ENCODE measurements at places on chromosomes 11 and 22.

DNA sequence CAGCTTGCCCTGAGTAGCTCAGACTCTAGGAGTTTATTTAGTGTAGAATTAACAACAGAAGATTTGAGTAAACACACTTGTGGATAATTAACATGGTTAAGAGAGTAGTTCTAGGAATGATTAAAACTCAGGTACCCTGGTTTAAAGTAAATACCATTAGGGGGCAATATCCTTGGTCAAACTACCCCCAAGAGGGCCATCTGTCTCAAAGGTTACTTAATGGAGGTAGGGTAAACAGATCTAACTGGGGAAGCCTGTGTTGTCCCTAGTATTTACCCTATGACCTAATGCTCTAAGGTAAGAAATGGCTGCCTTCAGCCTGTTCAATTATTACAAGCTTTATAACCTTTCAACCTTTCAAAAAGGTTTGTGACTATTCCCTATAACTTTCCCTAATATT lies 10.6 kb upstream of the GLYATL1 start:
- DNase-seq: no peak

- DNase-seq: no peak
These were observed 20.4 kb upstream of the GNB1L start for GRCh38 chr22:19875061-19875530.

- DNase-seq: peak; percentile 34
These were observed 697 bp downstream of the RNF169 start for GRCh38 chr11:74749127-74749964.

DNA sequence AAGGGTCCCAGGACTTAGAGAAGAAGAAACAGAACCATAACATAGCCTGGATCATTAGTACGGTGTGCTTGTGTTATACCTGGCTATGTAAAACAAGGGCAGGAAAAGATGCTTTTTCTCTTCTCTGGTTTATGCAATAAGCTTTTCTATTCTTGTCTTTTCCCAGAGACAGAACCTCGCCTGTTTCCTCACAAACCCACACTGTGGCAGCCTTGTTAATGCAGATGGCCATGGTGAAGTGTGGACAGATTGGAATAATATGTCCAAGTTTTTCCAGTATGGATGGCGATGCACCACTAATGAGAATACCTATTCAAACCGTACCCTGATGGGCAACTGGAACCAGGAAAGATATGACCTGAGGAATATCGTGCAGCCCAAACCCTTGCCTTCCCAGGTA lies 2.9 kb downstream of the CFAP68 start:
- no peak for DNase-seq

- no peak for DNase-seq
These were observed 14.3 kb downstream of the PI4KA start for GRCh38 chr22:20844055-20845037.

GRCh38 chr11:102007567-102008437 lies 39.4 kb upstream of the CFAP300 start:
- peak; percentile 67 for DNase-seq

- DNase-seq: no peak
These were observed 8.0 kb downstream of the TIRAP start for GRCh38 chr11:126290887-126291286.

GRCh38 chr11:40393511-40393910 lies 1065.9 kb downstream of the LRRC4C start:
- no peak for DNase-seq

DNA sequence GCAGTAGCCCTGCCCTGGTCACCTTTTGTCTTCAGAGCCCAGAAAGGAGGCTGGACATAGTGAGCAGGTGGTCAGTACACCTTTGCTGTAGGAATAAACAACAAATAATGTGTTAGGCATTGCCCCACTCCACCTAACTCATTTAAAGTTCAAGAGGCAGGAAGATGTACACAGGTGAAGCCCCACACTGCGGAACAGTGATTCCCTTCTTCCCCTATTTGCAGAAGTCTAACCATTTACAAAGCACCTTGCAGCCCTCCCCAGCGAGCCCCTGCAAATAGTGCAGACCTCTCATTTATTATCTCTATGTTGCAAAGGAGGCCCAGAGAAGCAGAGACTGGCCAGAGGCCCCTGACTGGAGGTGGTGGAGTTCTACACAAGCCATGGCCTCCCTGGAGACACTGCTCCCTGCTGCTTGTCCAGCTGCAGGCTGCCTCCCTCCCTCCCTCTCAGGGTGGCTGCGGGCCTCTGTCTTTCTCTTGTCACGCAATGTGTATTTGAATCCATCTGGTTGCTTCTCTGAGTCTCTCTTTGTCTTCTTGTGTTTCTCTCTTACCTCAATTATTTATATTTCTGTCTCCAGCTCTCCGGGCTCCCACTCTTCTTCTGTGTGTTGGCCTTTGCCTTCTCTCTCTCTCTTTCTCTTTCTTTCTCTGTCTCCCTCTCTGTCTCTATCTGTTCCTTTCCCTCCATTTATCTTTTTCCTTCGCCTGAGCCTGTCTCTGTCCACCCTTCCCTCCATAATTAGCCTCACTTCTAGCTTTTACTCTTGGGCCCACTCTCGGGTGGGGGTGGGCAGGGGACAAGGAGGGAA lies 59.1 kb upstream of the PRDM11 start:
- DNase-seq: no peak

DNA sequence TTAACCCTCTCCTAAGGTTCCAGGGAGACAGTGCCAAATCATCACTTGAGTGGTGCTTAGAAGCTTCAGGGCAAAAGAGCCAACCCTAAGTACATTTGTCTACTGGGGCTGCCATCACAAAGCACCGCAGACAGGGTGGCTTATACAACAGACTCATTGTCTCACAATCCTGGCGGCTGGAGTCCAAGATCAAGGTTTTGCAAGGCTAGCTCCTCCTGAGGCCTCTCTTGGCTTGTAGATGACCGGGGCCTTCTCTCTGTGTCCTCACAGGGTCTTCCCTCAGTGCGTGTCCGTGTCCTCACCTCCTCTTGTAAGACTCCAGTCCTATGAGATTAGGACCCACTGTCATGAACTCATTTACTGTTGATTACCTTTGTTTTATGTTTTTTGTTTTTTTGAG lies 34.1 kb upstream of the CD81 start:
- no peak for DNase-seq

- DNase-seq: no peak
These were observed 165.0 kb upstream of the TRPC6 start for GRCh38 chr11:101748572-101749344.

DNA sequence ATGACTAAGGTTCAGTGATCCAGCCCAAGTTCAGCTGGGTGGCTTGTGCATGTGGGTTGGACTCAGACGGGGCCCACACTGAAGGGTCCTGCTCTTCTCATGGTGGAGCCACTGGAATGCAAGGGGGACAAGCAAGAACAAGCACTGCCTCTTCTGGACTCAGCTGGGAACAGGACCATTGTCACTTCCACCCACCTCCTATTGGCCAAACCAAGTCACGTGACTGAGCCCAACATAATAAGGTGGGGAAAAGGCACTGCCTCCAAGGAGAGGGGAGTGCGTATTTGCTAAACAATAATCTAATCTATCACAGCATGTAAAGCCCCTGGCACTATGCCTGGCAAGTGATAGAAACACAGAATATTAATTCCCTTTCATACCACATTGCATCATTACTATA lies 87.1 kb downstream of the CHST1 start:
- no peak for DNase-seq

- no peak for DNase-seq
These were observed 12.2 kb downstream of the CHRDL2 start for GRCh38 chr11:74719011-74719410.

DNA sequence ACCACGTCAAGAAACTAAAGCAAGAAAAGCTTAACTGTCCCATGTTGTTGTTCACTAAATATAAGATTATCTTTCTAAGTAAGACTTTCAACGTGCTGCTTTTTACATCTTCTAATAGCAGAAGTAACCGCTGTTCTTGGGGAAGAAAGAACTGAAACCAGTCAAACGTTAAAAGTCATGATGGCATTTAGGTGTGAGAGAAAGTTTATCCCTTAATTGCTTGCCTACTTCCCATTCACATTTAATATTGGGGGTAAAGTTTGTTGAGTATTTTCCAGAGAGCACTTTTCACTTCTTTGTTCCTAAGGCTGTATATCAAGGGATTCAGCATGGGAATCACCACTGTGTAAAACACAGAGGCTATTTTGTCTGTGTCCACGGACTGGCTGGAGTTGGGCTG lies 970 bp downstream of the OR5B21 start:
- no peak for DNase-seq

DNA sequence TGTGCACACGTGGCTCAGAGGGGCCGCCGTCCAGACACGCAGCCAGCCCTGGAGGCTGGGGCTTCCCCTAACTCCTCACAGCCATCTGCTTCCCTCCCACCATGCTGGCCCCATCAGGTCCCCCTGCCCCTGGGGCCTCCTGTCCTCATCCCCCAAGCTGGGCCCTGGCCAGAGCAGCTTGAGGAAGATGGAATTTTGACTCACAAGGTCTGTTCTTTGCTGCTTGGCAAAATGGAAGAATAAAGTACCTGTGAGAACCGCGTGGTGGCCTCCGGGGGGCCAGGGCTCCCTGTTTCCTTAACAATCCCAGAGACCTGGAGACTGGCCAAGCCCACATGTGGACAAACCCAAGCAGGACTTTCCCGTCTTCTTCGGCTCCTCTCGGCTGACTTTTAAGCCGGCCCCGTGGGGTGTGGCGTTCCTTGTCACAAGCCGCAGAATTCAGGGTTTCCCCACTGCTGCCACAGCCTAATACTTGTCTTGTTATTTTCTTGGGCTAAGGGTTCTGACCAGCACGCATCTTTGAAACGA lies 872.8 kb downstream of the BRD1 start:
- no peak for DNase-seq

DNA sequence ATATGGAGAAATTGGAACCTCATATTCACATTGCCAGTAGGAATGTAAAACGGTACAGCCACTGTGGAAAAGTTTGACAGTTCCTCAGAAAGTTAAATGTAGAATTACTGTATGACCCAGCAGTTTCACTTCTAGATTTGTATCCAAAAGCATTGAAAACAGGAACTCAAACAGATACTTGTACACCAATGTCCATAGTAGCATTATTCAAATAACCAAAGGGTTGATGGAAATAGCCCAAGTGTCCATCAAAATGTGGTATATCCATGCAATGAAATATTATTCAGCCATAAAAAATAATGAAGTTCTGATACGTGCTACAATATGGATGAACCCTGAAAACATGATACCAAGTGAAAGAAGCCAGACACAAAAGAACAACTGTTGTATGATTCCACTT lies 17.8 kb downstream of the PRRG4 start:
- no peak for DNase-seq

DNA sequence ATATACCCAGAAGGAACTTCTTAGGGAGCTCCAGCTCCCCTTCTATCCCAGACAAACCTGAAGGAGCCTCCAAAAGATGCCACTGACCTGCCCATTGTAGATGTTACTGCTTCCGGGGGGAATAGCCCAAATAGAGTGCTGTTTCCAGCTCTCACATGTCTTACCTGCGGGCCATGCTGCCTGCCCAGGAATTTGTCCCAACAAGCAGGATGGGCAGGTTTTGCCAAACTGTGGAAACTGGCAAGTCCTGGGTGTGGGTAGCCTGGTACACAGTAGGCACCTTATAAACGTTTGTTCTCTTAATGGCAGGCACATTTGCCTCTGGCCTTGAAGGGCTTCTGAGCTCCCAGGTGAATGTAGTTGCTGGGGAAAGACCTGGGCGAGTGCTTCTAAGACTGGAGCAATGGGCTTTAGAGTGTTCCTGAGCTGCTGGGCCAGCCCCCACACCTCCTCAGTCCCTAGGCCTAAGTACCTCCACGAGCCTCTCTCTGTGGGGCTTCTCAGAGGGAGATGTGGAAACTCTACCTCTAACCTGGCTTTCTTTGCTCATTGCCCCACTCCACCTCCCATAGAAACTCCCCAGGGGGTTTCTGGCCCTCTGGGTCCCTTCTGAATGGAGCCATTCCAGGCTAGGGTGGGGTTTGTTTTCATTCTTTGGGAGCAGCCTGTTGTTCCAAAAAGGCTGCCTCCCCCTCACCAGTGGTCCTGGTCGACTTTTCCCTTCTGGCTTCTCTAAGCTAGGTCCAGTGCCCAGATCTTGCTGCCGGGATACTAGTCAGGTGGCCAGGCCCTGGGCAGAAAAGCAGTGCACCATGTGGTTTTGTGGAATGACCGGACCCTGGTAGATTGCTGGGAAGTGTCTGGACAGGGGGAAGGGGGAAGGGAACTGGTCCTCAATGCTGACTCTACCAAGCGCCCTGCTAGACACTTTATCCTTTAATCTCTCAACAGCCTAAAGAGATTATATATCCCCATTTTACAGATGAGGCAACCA lies 37.2 kb downstream of the LIMK2 start:
- DNase-seq: no peak

DNA sequence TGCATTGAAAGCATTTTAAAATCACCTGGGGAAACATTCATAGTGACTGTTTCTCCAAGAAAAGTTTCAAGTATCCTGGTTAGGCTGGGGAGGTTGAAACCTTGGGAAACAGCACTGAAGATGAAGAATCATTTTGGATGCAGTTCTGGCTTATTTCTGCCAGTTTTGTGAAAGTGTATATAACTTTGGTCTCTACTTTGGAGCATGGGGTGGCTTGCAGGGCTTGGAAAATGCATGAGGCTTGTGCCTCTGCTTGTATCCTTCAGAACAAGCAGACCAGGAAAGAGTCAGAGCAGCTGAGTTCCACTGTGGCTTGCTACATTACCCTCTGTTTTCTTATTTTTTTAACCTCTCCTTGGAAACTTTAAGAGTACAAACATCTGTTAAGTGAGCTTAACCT lies 19.5 kb downstream of the SLC5A12 start:
- DNase-seq: no peak

DNA sequence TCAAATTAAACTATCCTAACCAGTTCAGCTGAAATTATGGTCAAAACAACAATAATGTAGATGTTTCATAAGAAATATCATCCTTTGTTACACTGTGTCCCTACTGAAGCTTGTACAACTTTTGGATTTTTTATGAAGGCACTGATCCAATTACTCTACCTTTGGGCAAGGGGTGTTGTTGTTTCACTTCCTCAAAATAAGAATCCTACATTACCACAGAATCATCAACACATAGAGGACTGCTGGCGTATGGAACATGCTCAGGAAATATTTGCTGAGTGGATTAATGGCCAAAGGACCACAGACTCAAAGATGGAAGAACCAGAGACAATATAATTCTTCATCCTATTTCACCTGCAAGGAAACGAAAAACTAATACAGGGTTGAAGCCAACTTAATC lies 907.5 kb upstream of the CCDC90B start:
- DNase-seq: no peak

GRCh38 chr22:45163099-45163450 lies 650 bp upstream of the NUP50 start:
- DNase-seq: peak; percentile 32
